ENCODE measurements at places on chromosomes 2 and 18.

DNA sequence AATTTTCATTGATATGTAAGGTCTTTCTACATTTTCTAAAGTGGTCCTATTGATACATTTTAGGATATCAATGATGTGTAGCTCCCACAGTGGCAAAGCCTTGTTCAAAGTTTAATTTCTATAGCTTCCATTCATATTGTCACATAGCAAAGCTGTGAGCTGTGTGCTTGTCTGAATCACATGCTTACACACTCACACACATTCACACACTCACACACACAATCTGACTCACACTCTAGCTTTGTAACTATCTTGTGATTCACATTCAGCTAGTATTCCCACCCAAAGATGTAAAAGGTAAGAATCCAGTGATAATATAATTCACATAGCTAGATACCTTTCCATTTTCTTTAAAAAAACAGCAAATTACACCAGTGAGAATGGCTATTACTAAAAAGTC, 58.7 kb downstream of the MAPRE2 start:
- no peak for DNase-seq

DNA sequence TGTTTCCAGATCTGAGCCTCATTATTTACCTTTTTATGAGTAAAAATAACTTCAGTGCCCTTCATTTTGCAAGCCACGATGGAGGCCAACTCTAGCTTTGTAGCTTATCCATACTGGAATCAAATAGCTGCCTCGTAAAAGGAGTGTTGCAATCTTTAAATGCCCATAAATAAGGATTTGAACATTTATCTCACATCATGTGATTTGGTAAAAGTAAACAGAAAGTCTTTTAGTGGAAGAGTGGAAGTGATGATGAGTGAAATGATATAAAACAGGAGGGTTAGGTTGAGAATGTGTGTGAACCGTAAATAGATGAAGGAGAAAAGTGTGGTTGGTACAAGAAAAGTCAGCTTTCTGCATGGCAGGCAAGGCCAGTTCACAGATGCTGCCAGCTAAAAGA, 348.9 kb downstream of the OSR1 start:
- no peak for DNase-seq

DNA sequence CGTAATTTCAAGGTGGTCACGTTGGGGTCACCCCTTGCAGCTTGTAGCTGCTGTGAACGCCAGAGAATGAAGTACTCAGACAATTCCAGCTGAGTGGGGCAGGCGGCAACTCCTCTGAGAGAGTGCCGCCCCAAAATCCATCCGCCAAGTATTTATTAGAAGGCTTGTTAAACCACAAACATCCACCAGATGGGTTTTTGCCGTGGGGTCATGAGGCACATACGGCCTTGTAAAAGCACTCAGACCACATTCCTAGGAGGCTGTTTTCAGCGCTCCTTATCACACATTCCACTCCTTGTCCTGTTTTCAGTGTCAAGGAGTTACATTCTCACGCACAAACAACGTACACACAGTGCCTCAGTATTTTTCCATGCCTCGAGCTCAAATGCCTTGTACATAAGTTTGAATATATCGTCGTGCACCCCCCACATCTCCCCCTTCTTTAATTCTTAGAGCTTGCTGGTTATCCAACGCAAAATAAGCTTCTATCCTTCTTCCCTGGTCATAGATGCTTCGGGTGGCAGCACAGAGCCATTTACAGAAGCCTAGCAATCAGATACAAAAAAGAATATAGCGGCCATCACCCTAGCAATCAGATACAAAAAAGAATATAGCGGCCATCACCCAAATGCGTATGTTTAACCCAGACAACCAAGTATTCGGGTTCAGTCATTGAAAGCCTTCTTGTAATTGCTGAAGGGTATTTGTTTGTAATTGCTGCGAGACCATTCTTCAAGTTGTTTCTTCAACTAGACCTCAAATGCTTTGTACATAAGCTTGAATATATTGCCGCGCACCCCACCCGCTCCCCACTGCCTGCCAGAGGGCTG, 7.3 kb downstream of the ALPP start:
- DNase-seq, result peak; percentile 84

- no peak for DNase-seq
Observed at GRCh38 chr2:232411901-232412629, 5.4 kb downstream of the ALPG start.

DNA sequence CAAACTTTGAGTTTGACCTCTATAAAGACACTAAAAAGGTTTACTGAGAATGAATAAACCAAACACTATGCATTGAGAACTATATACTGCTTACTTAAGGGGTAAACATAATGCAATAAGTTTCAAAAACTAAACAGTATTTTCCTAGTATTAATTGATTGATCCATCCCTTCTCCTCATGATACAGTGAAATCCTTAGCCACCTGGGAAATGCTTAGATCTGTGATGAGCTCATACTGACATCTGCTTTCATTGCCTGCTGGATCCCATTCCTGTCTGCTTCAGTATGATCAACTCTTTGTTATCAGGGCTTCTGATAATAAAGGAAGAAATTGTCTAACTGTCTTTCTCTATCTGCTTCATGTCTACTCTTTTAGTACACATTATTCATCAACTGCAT, 74.9 kb upstream of the UBE2E3 start:
- DNase-seq, result no peak

GRCh38 chr2:137737559-137737958, 226.7 kb upstream of the HNMT start:
- DNase-seq, result no peak

DNA sequence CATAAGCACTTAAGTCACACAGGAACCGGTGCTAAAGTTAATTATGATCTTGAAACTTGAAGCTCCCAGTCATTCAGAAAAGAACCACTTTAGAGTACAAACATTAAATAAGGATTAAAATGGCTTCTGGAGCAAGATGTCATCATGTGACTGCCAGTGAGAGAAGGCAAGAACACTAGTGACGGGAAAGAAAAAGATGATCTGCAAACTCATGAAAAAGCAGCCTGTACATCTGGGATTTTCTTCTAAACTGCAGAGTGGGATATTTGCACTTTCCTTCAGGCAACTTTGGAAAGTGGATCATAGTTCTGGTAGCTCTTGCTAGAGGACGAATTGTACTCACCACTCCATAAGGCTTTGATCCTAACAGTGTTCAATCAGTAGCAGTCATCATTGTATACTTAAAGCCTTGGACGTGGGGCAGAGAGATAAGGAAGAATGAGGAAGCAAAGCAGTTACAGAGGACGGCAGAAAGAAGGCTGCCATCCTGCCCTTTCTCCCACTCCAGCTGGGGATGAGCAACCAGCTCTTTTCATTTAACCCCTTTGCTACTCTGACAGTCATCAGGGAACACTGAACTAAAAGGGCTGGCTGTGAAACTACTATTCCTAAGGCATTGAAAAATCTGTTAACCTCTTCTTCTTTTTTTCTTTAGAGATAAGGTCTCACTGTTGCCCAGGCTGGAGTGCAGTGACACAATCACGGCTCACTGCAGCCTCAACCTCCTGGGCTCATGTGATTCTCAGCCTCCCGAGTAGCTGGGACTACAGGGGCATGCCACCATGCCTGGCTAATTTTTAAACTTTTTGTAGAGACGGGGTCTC, 18.1 kb downstream of the ABHD3 start:
- no peak for DNase-seq

DNA sequence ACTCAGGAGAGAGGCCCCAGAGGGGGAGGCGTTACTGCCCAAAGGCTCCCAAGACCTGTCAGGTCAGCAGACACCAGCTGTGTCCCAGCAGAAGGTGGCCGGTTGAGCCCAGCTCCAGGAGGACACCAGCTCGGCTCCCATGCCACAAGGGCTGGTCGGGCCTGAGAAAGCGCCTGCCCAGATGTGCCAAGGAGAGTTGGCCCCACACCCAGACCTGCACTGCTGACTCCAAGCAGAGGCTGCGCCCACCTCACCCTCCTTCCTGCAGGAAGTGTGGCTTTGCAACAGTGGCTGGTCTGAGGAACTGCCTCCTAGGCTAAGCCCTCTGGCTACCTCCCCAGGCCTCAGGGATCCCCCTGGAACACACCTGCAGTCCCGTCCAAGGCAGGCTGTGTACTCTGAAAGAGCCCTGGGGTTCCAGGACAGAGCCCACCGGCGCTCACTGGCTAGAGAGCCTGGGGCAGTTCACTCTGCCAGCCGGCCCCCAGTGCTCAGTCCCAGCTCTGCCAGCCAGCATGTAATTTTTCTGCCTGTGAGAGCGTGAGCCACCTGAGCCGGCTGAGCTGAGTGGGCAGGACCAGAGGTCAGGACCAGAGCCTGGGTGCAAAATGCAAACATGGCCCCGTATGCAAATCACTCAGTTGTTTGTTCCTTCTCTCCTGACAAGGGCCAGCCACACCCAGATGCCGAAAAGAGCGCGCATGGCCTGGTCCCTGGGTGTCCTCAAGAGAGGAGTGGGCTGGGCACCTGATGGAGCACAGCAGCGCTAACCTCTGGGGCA, 36.9 kb upstream of the PTMA start:
- DNase-seq, result no peak

- DNase-seq, result peak; percentile 87
Observed at GRCh38 chr2:30113617-30114293, 33.1 kb upstream of the YPEL5 start.
